ENCODE measurements at places on chromosomes 2 and 18.

DNA sequence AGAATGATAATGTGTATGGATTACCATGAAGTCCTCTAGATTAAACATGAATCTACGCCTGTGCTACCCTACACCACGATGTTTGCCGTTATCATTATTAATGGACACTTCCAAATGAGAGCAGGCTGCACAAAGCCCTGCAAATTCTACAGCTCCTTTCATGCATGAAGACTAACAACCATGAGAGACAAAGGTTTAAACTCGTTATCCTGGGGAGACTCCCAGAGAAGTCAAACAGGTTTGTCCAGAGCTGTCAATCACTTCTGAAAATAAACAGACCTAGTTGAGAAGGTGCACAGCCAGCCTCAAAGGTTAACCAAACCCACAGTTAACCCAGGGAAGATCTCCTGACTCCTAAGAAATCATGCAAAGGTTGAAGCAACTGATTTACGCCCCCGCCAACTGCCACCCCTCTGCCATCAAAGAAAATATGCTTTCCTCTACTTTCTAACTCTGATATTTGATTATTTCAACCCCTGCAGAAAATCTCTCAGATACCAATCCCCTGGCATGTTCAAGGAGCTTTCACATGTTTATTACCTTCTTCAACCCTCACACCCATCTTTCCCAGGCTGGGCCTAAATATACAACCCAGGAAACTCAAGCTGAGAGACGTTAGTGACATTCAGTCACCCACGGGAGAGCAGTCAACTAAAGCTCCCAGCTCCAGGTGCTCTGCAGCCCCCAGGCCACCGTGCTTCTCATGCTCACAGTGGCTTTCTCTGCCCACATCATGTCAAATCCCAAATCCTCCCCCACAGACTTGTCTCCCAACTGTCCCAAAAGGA, 35.9 kb downstream of the MYO5B start:
- DNase-seq, result no peak

DNA sequence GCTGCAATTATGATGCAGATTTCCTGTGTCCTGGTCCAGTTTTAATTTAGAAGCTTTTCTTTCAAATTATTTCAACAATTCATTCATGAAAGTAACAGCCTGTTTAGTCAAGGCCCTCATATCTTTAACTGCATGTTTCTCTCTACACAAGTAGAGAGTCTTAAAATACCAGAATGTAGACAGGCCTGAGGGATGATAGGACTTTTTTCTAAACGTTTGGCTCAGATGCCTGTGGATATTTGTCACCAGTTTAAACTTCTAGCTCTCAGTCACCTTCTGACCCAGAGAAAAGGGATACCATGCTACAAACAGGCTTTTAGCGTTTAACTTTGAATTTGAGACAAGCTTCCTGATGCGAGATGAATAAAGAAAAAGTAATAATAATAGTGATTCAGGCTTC, 15.7 kb downstream of the COL5A2 start:
- DNase-seq, result no peak

DNA sequence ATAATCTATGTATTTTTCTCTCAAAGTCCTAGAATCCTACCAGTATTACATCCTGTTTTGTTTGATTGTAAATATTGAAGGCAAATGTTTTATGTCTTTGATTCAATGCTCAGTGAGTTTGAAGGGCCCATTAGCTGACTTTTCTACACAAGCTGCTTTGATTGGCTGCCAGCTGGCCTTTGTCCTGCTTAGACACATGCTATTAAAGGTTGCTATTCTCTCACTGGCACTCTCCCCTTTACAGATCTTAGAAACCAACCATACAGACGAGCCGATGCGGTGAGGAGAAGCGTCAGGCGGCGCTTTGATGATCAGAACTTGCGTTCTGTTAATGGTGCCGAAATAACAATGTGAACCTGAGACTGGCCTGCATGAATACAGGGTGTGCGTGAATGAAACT, 69.7 kb downstream of the PRPF40A start:
- DNase-seq, result peak; percentile 47

DNA sequence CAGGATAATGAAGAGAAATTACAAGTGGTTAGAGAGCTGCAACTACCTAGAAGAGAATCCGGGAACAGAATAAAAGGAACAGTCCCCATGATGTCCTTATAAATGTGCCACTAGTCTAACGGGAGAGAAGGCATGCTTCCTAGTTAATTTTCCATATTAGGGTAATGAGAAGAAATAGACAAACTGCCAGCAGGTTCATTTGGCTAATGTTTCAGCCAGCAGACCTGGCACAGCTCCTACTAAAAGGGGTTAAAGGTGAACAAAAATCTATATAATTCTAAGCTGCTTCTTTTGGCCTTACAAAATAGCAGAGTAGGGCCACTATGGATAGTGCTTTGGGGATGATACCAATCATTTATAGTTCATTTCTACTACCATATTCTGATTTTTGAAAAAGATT, 845.3 kb upstream of the GCFC2 start:
- no peak for DNase-seq

- DNase-seq, result no peak
These were observed 69.4 kb upstream of the SMAD2 start for GRCh38 chr18:47999801-48000248.

GRCh38 chr2:96225016-96225533, 16.4 kb upstream of the STARD7 start:
- DNase-seq, result no peak

DNA sequence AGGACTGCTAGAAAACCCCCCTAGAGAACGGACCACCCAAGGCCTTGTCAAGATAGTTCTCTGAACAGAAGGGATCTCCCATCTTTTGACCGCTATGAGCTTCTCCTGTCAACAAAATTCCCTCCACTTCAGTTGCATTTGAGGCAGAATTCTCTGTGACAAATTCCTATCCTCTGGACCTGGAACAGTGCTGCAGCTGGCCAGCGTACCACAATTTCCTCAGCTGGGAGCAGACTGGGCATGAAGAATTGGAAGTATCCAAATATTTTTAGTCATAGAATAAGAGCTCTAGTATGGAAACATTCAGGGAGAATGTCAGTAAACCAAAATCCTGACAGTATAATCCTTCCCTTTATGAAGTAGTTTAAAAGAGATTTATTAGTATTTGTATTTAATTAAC, 147.1 kb upstream of the BOD1L2 start:
- DNase-seq, result no peak

GRCh38 chr2:232854082-232854481, 16.0 kb upstream of the SNORC start:
- DNase-seq, result peak; percentile 92

DNA sequence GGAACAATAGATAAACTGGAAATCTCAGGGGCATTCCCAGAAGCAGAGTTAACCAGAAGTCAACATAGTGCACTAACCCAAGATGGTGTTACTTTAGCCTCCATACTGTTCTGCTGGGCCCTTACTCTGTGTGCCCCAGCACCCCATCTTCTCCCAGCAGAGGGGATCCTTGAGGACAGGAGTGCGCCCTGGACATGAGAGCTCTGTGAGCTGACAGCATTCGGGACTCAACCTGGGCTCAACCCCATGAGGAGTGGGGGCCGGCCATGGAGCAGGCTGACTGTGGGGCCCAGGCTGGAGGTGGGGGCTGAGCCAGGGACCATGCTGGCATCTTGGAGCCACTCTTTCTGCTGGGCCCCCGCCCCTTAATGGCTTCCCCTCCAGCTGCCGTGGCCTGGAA, 156.3 kb upstream of the HS6ST1 start:
- DNase-seq, result no peak

DNA sequence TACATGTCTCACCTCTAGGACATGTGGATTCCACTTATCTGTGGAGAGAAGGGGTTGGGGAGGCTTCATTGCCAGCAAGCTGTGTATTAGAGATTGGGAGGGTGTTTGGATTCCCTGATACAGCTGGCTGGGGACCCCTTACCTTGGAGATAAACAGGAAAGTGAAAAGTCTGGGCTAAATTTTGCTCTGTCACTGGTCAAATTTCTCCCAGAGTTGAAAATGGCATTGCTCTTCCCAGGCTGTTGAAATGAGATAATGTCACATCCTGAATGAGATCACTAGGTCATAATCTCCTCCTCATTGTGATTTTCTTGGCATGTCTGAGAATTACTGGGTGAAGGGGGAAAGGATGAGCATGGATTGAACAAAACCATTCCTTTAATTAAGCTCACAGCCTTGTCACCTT, 265.0 kb upstream of the PARD3B start:
- no peak for DNase-seq

- DNase-seq, result no peak
These were observed 24.6 kb downstream of the TMEM127 start for GRCh38 chr2:96241227-96241626.

DNA sequence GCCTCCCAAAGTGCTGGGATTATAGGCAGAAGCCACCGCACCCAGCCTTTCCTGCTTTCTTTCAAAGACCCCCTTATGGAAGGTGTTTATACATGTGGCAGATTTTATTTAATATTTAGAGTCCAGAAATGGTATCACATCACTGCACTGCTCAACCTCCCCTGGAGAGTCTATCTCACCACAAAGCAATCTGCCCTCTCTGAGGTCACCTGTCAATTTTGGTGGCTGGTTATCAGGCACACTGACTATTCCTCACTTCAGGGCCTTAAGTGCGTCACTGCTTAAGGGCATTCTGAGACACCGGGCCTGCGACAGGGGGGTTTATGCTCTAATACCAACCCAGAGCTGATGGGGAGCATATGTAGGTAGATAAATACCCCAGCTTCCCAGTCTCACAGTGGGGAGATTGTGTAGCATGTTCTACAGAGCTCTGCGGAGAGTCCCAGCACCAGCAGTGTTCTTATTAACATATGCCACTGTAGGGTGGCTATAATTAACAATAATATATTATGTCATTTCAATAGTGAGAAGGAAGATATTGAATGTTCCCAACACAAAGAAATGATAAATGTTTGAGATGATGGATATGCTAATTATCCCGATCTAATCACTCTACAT, 42.7 kb upstream of the ZDBF2 start:
- DNase-seq, result no peak

Data from MG63 (cell line).